Transverse colon (tissue), 4 donors: ENCODE measurements at places on chromosomes 2 and 18. TPM values are rescaled to one million over a fixed set of nuclear protein-coding genes. Genes with fewer than 3 reads are reported as not detected.

DNA sequence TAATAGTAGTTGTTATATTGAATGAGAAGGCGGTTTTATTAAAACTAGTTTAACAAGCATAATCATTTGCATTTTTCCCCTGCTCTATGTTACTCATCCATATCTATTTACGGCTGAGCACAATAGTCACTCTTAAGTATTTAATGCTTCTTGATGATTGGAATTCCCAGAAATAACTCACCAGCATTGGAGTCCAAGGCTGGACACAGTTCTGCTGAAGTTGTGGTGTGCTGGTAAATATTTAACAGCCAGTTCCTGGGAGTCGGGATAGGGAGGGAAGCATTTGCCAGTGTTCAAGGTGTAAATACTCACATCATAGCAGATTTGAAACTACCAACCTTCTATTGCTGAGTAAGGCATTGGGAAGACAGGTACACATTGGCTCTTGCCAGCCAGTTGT is 315.1 kb downstream of the MTX2 start:
- H3K27me3 ChIP-seq, result no peaks in the 10 kb centered on the region
- H3K27ac ChIP-seq, result no peak overlapping the region
- H3K36me3 ChIP-seq, result no peaks in the 10 kb centered on the region
- DNase-seq, result no peak

DNA sequence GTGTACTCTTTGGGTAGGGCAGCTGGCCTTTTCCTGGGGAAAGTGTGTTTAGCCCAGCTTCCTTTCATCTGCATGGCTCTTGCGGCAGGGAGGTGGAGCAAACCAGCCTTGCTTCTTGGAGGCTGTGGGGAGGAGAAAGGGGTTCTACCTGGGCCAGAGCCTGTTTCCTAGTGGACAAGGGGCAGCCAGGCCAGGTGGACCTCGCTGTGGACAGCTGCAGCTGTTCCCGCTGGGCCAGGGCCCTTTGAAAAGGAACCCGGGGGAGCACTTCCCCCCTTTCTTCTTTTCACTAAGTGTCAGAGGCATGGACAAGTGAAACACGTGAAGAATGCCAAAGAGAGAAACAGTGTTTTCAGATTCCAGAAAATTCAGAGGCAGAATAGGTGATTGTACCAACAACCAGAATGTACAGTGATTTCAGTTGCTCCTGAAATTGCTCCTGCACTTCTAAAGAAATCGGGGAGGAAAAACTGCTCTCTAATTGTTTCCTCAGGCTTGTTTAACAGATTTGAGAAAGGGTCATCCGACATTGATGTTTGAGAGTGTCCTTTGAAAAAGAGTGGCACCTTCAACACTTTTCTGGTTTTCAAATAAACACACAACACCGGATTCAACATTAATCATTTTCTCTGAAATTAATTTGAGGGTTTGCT is 3.9 kb downstream of the GLI2 start:
- H3K36me3 ChIP-seq, result no peaks in the 10 kb centered on the region
- H3K27me3 ChIP-seq, result peaks cover 91% of the 10 kb centered on the region
- no peak overlapping the region for H3K4me3 ChIP-seq
- DNase-seq, result no peak
- peaks cover 26% of the 10 kb centered on the region for H3K4me1 ChIP-seq
- H3K27ac ChIP-seq, result no peak overlapping the region

The ANTXR1 gene
- 9.4 TPM for total RNA-seq

- H3K27me3 ChIP-seq, result peaks cover 6% of the 10 kb centered on the region
- H3K36me3 ChIP-seq, result no peaks in the 10 kb centered on the region
- no peak for DNase-seq
- H3K4me1 ChIP-seq, result peaks cover 4% of the 10 kb centered on the region
- H3K4me3 ChIP-seq, result no peak overlapping the region
- no peak overlapping the region for H3K27ac ChIP-seq
Measured at GRCh38 chr2:201882353-201883090, 76.2 kb downstream of the CDK15 start.

GRCh38 chr18:33711514-33711913 is 133.5 kb downstream of the ASXL3 start:
- no peaks in the 10 kb centered on the region for H3K4me1 ChIP-seq
- H3K27me3 ChIP-seq, result no peaks in the 10 kb centered on the region
- DNase-seq, result no peak
- H3K36me3 ChIP-seq, result no peaks in the 10 kb centered on the region
- no peak overlapping the region for H3K27ac ChIP-seq

DNA sequence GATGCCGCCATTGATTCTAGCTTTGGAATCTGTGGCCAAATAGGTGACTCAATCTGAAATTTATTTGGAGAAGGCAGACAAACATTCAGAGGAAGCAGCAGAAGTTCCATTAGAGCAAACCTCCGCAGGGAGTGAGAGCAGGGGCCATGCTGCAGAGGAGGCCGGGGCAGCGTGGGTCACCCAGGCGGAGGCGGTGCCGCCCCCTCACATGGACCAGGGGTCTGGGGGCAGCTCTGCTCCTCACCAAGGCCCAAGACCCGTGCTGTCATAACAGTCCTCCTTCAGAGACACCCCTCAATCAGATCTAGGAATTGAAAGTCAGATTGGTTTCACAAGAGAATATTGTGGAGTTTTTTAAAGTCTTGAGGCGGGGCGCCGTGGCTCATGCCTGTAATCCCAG is 92.4 kb downstream of the GBX2 start:
- no peaks in the 10 kb centered on the region for H3K27me3 ChIP-seq
- peaks cover 11% of the 10 kb centered on the region for H3K4me1 ChIP-seq
- H3K27ac ChIP-seq, result no peak overlapping the region
- no peak for DNase-seq
- no peak overlapping the region for H3K4me3 ChIP-seq

GRCh38 chr2:131031431-131031841 is 61.8 kb downstream of the FAM168B start:
- DNase-seq, result no peak
- peaks cover 23% of the 10 kb centered on the region for H3K27me3 ChIP-seq
- peaks cover 6% of the 10 kb centered on the region for H3K4me1 ChIP-seq
- no peak overlapping the region for H3K4me3 ChIP-seq
- no peaks in the 10 kb centered on the region for H3K36me3 ChIP-seq

The CDKL4 gene
- total RNA-seq, result 0.79 TPM

GRCh38 chr2:58350484-58350883 is 109.4 kb upstream of the FANCL start:
- no peak overlapping the region for H3K4me3 ChIP-seq
- H3K27ac ChIP-seq, result no peak overlapping the region
- DNase-seq, result no peak
- H3K27me3 ChIP-seq, result no peaks in the 10 kb centered on the region

DNA sequence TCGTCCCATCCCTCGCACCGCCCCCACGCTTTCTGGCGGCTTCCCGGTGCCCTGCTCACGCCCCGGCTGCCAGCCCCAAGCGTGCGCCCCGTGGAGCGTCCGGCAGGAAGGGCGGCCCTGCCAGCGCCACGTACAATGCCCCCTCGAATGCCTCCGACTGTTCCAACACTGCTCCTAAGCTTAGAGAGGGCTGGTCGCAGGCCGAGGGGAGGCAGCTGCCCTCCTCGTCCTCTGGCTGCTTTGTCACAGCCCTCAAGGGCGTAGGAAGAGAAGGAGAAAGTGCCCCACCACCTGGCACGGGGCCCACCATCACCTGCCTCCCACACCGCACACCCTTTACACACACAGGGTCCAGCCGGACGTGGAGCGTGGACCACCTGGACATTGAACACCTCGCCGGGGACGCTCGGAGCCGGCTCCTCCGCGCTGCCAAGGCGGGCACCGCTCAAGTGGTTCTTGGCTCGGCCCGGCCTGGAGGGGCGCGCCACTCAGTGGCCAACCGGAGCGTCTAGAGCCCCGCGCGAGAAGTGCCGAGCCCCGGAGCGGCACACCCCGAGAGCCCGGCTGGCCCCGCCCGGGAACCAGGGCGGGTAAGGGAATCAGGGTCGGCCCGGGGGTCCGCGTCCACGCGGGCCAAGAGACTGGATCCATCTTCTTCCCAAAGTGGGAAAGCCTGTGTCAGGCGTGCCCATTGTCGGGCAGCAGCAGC is 830 bp downstream of the DNER start:
- peak overlapping the region; percentile 36 for H3K4me3 ChIP-seq
- H3K27me3 ChIP-seq, result peaks cover 90% of the 10 kb centered on the region

DNA sequence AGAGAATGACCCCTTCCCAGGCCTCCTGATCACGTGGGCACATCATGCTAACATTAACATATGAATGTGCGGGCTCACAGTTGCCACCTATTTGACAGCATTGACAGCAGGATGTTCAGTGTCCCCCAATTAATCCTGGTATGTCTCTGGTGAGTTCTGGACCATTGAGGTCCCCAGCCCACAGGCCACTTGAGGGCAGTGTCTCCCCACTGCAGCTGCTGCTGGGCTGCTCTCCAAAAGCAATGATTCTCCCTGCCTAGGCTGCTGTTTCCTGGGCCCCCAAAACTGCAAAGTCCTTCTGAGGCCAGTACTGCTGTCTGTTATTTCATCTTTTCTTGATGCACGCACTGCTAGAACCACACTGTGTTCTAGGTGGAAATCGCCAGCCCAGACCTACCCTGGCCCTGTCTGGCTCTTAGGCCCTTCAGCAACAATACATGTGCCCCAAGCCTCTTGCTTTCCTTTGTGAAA is 52.7 kb upstream of the MAPK4 start:
- H3K4me3 ChIP-seq, result no peak overlapping the region
- no peaks in the 10 kb centered on the region for H3K36me3 ChIP-seq
- peaks cover 6% of the 10 kb centered on the region for H3K27me3 ChIP-seq
- no peaks in the 10 kb centered on the region for H3K4me1 ChIP-seq
- H3K27ac ChIP-seq, result no peak overlapping the region

DNA sequence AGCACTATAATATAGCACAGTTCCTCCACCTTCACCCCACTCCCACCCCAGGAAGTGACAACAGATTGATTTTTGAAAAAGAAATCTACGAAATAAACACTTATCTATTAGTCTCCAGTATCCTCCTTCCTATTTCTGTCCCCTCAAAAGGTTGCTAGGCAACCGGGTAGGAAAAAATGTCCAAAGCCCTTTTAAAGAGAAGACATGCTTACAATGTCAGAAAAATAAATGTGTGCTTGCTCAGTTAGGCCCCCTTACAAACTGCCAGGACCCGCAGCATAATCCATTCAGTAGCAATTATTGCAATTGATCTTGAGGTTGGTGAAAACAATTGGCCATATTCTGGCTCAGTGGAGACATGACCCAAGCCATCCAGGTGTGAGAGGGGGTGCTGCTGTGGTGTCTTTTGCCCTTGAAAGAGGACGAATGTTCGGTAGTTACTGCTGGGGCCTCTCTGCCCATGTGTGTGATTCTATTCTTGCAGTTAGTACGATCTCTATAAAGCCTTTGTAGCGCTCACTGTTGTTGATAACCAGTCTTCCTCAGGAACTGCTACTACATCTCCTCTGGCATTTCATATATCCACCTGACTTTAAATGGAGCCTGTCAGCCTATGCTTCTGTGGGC is 144.3 kb downstream of the MYO3B start:
- no peaks in the 10 kb centered on the region for H3K4me1 ChIP-seq
- DNase-seq, result no peak
- H3K27ac ChIP-seq, result no peak overlapping the region
- peaks cover 4% of the 10 kb centered on the region for H3K27me3 ChIP-seq
- H3K36me3 ChIP-seq, result no peaks in the 10 kb centered on the region

DNA sequence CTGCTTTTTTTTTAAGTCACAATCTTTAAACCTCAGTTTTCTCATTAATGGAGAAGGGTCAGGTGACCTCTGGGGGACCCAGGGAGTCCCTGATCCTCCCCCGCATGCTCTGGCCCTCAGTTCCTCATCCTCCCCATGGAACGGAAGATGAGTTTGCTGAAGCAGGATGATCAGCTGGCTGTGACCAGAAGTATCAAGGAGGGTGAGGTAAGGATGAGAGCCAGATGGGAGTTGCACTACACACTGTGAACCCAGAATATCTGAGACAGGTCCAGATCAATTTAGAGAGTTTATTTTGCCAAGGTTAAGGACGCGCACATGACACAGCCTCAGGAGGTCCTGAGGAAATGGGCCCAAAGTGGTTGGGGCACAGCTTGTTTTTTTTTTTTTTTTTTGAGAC is 3.8 kb downstream of the CATIP start:
- H3K27me3 ChIP-seq, result no peaks in the 10 kb centered on the region
- H3K4me3 ChIP-seq, result no peak overlapping the region
- no peaks in the 10 kb centered on the region for H3K36me3 ChIP-seq
- peaks cover 8% of the 10 kb centered on the region for H3K4me1 ChIP-seq
- H3K27ac ChIP-seq, result no peak overlapping the region
- DNase-seq, result no peak

The HAAO gene
- total RNA-seq, result 4.0 TPM

GRCh38 chr2:168552450-168552856 is 96.4 kb downstream of the CERS6 start:
- no peak overlapping the region for H3K4me3 ChIP-seq
- no peak for DNase-seq
- H3K36me3 ChIP-seq, result no peaks in the 10 kb centered on the region
- no peak overlapping the region for H3K27ac ChIP-seq

DNA sequence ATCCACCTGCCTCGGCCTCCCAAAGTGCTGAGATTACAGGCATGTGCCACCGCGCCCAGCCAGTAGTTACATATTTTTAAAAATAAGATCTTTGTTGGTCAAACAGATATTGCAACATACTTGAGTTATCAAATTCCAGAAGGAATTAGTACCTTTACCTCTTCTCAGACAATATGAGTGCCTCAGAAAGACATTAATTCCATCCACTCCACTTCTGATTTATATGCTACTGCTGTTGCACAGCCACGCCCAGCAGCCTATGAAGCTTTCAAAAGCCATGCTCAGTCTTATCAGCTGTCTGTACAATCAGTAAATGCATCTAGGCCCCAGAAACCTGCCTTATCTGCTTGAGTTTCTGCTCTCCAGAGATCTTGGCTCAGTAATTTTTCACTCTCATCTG is 47.8 kb downstream of the MEX3C start:
- no peaks in the 10 kb centered on the region for H3K4me1 ChIP-seq
- H3K27ac ChIP-seq, result no peak overlapping the region
- H3K4me3 ChIP-seq, result no peak overlapping the region
- DNase-seq, result no peak
- H3K36me3 ChIP-seq, result no peaks in the 10 kb centered on the region

DNA sequence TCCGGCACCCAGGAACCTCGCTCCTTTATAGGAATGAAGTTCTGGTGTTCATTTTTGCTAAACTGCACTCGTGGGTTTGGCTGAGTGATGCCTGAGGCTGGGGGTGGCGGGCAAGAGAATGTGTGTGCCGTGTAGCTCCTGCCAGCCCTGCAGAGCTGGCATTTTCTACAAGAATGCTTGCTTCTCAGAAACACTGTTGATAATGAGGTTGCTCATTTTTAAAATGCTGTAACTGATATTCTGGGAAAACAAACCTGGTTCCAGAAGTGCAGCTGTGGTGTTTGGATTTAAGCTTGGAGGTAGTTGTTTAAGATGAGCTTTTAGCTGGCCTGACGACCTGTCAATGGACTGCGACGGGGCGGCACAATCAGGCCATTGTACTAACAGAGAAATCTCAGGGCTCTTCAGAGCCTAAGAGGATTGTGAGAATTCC is 511.9 kb upstream of the TNP1 start:
- H3K27me3 ChIP-seq, result no peaks in the 10 kb centered on the region
- no peaks in the 10 kb centered on the region for H3K36me3 ChIP-seq
- peak overlapping the region; percentile 30 for H3K27ac ChIP-seq
- no peak for DNase-seq
- H3K4me3 ChIP-seq, result no peak overlapping the region

- no peak overlapping the region for H3K27ac ChIP-seq
- H3K4me3 ChIP-seq, result no peak overlapping the region
- no peaks in the 10 kb centered on the region for H3K27me3 ChIP-seq
Measured at GRCh38 chr2:21131861-21132260, 8.1 kb downstream of the TDRD15 start.
